Stimulated activated CD4-positive, alpha-beta T cell treated with anti-CD3 and anti-CD28 coated beads, TNF-alpha, amount 100 ng/mL, for 4 hours (primary cell): ENCODE measurements at places on chromosomes 5 and 9.

GRCh38 chr9:3736161-3736560 is 210.4 kb upstream of the RFX3 start:
- DNase-seq: no peak

DNA sequence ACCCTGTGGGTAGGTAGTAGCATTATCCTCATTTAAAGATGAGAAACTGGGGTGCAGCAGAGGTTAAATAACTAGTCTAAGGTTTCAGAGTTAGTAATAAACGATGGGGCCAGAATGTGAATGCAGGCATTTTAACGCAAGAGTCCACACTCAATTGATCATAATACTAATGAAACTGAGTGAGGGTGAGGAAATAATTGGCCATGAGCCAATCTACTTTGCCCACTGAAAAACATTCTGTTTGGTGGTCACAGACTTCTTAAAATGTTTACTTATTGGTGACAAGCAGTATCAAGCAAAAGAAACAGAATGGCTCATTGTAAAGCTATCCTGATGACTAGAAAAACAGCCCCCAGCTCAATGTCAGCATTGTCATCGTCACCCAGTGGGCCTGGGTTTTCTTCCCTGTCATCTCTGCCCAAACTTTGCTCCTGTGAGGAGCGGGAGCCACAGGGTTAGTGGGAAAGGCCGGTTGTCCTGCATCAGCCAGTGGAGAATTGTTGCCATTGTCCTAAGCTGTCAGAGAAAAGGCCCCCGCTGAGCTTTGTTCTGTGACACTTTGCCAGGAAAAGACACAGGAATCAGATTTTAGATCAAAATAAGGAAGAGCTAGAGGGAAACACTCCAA is 77.3 kb upstream of the MAN2A1 start:
- no peak for DNase-seq

GRCh38 chr9:137411645-137412380 is 11.1 kb downstream of the EXD3 start:
- DNase-seq: no peak

DNA sequence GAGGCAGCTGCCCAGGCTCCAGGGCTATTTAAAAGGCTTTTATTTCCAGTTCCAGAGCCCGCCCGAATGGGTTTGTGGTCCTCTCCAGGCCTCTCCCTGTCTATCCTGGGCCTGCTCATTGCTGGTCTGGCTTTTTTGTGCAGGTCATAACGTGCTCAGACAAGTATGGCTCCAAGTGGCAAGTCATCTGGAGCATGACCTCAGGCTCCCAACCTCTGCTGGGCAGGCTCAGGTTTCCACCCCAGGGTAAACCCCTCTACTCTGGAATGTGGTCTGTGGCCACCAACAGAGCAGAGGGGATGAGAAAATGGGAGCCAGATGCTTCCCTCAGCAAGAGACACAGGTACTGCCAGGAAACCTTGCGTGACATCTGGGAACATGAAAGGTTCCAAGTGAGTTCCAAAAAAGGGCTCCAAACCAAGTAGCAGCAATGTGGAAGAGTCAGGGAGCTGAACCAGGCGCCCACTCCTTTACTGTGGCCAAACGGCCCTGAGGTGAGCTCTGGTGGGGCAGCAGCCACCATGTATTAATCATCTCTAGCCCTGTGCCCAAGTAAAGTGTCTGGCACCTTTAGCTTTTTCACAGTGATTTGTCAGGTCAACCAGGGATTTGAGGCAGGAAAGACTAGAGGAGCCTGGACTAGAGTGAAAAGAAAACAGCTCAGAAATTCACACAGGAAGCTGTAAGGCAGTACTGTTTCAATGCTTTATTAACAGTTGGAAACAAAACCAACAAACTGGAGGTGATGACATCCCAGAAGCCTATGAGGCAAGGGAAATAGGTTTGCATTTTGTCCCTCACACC is 25.7 kb downstream of the PCDHGC5 start:
- no peak for DNase-seq

GRCh38 chr9:33718987-33719386 is 76.4 kb upstream of the PRSS3 start:
- DNase-seq: no peak

GRCh38 chr5:142281008-142281367 is 43.8 kb downstream of the SPRY4 start:
- DNase-seq: no peak

DNA sequence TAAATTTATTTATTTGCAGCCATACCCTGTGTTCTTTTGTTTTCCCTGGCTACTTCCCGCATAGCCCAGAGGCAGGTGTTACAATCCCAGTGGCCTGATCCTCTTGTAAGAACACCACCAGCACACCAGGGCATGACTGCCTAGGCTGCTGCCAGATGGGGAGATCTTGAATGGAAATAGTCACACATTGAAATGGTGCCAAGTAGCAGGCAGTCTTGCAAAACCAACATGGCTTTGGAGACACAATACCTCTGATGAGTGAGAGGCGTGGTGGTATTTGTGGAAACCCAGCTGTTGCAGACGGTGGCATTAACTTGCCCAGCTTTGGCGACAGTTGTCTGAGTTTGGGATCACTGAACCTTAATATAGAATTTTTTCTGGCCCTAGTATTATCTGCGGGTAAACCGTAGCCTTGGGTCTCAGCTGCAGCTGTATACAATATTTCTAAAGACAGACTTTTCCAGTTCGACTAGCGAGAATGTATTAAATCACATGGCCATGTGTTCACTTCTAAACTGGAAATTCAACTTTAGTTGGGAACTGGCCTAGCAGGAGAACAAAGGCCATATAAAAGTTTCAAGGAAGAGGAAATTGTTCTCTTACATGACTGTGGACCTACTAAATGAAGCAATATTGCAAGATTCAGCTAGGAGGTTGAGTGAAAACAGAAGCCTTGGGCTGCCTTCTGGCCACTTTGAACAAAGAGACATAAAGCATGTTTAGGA is 277.0 kb downstream of the SMARCA2 start:
- no peak for DNase-seq

DNA sequence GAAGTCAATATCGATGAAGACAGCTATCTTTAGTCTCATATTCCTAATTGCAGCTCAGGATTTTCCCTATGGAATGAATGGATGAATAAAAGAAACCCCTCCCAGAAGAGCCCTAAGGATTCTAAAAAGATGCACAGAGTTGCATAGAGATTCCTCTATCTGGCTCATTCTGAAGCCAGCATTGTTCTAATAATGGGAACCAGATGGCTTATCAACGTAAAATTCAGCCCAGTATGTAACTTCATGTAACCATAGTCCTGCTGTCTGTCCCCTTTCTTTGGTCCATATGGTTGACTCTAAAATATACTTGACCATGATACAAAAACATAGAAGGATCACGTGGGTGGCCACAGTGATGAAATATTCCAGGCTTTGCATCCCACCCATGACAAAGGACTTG is 508.6 kb downstream of the RASEF start:
- no peak for DNase-seq

GRCh38 chr5:133668458-133668857 is 56.1 kb upstream of the FSTL4 start:
- DNase-seq: no peak

DNA sequence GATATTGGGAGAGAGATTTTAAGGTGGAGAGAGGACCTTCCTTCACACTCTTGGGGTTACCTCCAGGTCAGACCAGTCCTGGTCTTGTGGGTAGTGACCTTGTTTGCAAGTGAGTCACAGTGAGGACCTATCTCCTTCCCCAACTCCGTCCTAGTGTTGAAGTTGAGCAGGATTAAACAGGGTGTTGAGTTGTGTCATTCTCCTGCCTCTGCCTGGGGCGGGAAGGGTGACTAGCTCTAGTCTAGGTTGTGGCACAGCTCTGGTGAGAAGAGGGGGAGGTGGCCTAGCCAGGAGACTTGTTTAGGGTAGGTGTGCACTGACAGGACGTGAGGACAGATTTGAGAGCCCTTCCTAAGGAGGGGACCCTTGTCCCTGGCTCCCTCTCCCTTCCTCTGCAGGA is 119.6 kb upstream of the PITX1 start:
- DNase-seq: no peak

- DNase-seq: no peak
These were observed 75.5 kb downstream of the SGCD start for GRCh38 chr5:156402387-156402921.

- no peak for DNase-seq
These were observed 2086.5 kb upstream of the C9orf72 start for GRCh38 chr9:29659736-29660135.

- no peak for DNase-seq
These were observed 46.1 kb downstream of the ENC1 start for GRCh38 chr5:74594137-74595040.

DNA sequence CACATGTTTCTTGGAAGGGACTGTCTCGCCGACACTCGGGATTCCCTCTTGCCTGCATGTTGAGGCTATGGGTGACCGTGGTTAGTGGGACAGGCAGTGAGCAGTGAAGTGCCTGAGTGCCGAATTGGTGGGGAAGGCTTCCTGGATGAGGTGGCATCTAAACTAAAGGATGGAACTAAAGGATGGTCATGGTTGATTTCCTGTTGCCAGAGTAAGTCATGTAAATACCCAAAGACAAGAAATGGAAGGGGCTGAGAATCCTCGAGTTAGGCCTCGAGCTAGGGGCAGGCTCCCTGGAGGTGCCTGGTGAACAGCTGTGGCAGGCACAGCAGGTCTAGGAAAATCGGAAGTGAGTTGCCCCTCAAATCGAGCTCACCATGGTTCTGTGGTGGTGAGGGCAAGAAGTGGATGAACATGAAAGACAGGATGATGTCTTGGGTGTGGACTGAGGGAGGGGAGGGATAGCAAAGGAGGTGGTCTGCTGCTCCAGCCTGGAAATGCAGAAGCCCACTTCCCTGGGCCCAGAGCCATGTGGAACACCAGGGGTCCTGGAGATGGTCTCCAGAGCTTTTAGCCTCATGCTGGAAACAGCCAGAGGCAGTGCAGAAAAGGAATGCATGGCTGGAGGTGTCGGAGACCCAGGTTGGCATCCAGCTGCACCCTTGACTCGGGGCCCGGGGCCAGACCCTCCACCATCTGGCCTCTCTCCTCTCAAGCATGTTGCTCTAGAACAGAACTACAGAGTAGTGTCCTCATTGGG is 12.2 kb downstream of the CD74 start:
- no peak for DNase-seq

DNA sequence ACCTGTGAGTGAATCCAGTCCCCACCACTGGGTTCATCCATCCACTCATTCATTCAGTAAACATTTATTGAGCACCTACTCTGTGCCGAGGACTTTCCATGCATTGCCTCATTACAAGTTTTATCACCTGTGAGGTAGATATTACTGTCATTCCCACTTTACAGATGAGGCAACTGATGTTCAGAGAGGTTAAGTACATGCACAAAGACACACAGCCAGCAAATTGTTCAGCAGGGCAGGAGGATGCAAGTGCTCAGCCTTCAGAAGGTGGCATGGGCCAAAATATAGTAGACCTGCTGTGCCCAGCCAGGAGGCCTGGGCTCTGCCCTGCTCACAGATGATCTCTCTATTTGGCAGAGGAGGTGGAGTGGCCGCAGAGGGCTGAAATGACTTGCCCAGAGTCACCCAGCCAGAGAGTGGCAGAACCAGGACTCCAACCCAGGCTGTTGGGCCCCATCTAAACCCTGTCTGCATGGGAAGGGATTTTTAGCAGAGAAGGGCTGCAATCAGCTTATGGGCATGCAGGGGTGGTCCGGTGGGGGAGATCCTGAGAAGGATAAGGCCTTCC is 7.6 kb upstream of the NEURL1B start:
- no peak for DNase-seq

GRCh38 chr9:70340572-70340971 is 73.9 kb downstream of the KLF9 start:
- DNase-seq: no peak

GRCh38 chr9:87270221-87270847 is 227.3 kb upstream of the DAPK1 start:
- DNase-seq: no peak

GRCh38 chr5:174188295-174188694 is 142.8 kb downstream of the NSG2 start:
- no peak for DNase-seq

GRCh38 chr9:95920017-95920416 is 44.5 kb downstream of the ERCC6L2 start:
- DNase-seq: no peak

- DNase-seq: no peak
These were observed 278.4 kb downstream of the NSG2 start for GRCh38 chr5:174323878-174324281.

DNA sequence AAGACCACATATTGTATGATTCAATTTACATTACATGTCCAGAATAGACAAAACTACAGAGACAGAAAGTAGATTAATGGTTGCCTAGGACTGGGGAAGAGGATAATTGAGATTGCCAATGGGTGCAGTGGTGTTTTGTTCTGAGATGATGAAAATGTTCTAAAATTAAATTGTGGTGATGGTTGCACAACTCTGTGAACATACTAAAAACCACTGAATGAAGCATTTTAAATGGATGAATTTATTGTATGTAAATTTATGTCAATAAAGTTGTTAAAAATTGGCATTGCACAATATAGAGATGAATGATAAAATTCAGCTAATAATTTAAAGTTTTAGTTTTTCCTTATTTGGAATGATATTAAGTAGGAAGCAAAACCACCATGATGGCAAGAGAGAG is 109.5 kb upstream of the NR4A3 start:
- DNase-seq: no peak

DNA sequence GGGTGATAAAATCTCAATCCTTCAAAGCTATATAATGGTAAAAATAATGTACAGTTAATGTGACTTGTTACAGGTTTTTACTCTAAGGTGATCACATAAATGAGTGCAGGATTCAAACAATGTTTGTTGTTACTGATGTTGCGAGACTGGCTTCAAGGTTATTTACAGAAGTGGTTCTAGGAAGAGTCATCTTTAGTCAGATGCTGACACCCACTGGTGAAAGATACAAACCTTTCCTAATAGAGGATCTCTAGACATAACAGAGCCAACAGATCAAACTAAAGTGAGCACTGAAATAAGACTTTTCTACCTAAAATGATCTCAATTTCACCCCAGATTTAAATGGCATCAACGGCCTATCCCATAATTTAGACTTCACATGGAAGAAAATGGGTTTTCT is 20.2 kb downstream of the ARSB start:
- DNase-seq: no peak

- DNase-seq: no peak
These were observed 65.3 kb downstream of the CFAP95 start for GRCh38 chr9:69885931-69886330.

DNA sequence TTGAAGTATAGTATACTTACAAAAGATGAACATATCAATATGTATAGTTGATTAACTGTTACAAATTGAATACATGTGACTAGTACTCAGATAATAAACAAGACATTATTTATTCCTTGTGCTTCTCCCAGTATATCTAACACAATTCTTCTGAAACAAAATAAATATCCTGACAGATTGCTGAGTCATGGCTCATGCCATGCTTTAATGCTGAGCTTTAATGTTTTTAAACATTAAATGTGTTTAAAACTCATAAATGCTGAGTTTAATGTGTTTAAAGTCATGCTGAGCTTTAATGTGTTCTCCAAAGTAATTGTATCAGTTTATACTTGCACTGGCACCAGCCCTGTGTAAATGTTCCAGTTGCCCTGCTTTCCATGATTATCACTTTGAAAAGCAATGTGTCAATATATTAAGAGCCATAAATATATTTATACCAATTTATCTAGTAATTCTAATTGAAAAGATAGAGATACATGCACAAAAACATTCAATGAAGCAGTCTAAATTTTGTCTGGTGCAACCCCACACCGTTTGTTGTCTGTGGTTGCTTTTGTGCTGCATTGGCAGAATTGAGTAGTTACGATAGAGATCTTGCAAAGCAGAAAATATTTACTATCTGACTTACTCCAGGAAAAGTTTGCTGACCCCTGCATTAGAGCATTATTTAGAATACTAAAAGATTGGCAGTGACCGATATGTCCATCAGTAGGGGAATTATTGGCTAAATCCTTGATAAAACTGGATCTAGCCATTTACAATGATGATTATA is 15.7 kb downstream of the KIAA1958 start:
- DNase-seq: no peak

- no peak for DNase-seq
These were observed 122.2 kb downstream of the CRB2 start for GRCh38 chr9:123478160-123478559.
